ENCODE measurements at places on chromosomes 4 and X. TPM values are rescaled to one million over a fixed set of nuclear protein-coding genes. Genes with fewer than 3 reads are reported as not detected.

Gene CXorf65
- total RNA-seq, result not detected

Gene DGAT2L6
- total RNA-seq, result not detected

Gene ACE2
- total RNA-seq, result not detected

Gene CXCL13
- total RNA-seq, result not detected

Gene RTL9
- total RNA-seq, result not detected

Gene SMIM10L2A
- total RNA-seq, result 0.38 TPM

Data from endothelial cell of coronary artery (primary cell).